ENCODE measurements at places on chromosomes 4 and X.

DNA sequence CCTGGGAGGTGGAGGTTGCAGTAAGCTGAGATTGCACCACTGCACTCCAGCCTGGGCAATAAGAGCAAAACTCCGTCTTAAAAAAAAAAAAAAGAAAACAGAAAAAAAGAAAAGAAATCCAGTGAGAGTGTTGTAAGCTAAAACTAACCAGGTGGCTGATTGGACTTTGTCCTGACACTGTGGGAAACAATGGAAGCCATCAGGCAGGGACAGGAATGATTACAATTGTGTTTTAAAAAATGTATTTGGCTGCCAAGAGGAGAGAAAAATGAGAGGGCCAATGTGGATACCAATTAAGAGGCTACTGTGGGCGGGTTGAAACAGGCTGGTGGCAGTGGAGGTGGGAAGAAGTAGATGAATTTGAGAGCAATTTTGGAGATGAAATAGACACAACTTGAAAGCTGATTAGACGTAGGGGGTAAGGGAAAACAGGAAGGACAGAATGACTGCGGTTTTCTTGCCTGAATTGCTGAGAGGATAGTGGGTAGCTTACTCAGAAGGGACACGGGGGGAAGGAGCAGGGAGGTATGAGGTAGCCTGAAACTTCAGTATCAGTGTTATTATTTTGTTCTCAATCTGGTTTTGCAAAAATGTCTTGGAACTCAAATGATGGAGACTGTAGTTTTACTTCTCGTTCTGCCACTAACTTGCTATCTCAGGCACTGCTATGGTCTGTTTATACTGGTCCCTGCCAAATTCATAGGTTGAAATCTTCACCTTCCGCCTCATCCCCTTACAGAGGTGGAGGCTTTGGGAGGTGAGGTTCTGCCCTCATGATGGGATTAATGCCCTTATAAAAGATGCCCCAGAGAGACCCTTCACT is 45.6 kb upstream of the CHRNA9 start:
- DNase-seq: no peak

GRCh38 chrX:155056877-155057792 is 13.8 kb downstream of the CMC4 start:
- DNase-seq: no peak

DNA sequence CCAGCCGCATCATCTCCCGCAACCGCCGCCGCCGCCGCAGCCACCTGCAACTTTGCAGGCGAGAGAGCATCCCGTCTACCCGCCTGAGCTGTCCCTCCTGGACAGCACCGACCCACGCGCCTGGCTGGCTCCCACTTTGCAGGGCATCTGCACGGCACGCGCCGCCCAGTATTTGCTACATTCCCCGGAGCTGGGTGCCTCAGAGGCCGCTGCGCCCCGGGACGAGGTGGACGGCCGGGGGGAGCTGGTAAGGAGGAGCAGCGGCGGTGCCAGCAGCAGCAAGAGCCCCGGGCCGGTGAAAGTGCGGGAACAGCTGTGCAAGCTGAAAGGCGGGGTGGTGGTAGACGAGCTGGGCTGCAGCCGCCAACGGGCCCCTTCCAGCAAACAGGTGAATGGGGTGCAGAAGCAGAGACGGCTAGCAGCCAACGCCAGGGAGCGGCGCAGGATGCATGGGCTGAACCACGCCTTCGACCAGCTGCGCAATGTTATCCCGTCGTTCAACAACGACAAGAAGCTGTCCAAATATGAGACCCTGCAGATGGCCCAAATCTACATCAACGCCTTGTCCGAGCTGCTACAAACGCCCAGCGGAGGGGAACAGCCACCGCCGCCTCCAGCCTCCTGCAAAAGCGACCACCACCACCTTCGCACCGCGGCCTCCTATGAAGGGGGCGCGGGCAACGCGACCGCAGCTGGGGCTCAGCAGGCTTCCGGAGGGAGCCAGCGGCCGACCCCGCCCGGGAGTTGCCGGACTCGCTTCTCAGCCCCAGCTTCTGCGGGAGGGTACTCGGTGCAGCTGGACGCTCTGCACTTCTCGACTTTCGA is 654 bp downstream of the ATOH1 start:
- DNase-seq: no peak

- no peak for DNase-seq
Measured at GRCh38 chr4:164779080-164779479, 25.1 kb downstream of the SMIM31 start.

DNA sequence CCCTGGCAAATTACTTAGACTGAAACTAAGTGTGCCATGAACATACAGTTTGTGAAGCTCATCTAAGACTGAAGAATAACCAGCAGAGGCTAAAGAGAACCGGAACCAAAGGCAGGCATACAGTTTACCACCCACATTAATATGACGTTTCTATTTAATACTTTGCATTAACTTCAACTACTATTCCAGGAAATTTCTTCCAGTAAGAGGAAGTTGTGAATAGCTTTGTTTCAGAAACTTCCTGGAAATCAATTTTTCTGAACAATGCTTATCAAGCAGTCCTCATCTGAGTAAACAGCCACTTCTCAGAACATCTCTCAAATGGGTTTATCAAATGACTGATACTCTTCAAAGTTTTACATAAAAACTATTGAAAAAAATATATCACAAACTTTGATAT is 252.7 kb downstream of the OPHN1 start:
- DNase-seq: no peak

GRCh38 chr4:186058253-186058979 is 10.5 kb upstream of the TLR3 start:
- no peak for DNase-seq

DNA sequence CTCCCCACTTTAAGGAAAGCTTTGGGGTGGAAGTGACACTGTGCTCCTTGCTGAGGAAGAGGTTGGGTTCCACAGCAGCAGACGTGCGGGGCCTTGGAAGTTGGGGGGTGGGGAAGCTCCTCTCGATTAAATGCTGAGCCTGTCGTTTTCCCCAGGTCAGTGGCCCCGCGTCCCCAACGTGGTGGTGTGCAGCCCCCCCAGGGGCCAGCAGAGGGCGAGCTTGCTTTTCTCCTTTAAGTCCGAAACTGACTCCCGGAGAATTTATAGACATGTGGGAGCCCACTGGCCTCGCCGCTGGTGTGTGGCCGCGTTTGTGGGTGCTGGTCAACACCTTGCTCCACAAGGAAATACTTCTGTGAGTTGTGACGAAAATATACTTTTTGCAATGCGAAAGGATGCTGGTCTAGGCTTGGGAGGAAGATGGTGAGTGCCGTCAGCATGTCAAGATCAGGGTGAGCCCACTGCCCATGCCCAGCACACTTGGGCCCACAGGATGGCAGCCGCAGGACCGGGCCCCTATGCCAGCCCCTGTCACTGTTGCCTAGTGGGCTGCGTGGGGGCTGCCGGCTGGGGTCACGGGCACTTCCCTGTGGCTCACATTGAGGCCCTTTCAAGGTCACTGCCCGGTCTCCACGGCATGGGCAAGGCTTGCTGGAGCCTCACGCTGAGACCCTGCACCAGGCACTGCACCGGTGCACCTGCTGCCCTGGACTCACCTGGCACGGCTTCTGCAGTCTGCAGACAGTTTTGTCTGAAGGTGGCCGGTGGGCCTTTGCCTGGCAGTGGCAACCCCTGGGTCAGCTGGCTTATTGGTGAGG is 9.4 kb downstream of the UVSSA start:
- DNase-seq: peak; percentile 24

- DNase-seq: no peak
Measured at GRCh38 chrX:110251526-110251925, 66.4 kb downstream of the AMMECR1 start.

GRCh38 chrX:46912603-46913491 is 626 bp downstream of the JADE3 start:
- DNase-seq: no peak
